ENCODE measurements at places on chromosomes 2 and 18.

DNA sequence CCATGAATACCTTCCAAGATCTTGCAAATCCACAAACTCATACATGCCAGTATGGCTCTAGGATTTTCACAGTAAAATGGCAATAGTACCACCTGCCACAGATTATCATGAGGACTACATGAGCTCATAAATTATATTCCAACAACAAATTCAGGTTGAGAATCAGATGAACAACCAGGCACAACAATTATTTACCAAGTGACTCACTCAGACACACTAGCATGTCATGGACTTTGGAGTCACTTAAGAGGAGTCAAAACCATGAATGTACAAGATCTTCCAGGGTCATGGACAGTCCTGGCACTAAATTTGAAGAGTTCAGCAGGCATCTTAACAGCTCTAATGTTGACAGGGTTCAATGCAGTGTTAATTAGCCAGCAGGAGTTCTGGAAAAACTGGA is 34.4 kb upstream of the BZW1 start:
- DNase-seq: no peak

DNA sequence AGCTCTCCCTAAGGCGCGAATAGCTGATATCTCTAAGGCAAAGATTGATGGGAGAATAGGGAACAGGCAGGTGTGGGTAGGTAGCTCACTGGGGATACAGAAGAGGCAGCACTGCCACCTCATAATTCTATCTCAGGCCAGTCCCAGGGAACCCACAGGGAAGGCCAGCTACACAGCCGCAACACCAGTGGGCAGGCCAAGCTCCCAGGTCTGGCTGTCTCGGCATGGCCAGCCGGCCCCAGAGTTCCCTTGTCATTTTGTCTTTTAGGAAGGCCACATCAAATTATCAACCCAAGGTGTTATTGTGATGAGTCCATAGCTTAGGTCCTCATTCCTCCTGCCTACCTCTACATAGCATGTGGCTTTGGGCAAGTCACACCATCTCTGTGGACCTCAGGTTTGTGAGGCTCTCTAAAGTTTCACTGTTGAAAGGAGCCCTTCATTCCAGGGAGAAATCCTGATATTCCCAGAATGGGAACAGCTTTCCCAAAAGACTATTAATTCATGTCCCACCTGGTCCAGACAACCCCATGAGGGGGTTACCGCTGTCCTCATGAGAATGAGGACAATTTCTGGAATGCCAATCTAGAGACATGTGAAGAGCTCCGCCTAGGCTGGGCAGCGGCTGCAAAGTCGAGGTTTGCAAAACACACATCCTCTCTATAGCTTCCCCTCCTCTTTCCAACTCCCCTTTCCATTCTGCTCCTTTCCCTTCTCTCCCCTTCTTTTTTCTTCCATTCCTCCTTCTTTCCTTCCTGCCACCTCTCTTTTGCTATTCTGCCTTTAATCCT is 287.1 kb upstream of the ID2 start:
- DNase-seq: no peak

GRCh38 chr18:59052965-59053820 is 86.5 kb upstream of the SEC11C start:
- DNase-seq: no peak

DNA sequence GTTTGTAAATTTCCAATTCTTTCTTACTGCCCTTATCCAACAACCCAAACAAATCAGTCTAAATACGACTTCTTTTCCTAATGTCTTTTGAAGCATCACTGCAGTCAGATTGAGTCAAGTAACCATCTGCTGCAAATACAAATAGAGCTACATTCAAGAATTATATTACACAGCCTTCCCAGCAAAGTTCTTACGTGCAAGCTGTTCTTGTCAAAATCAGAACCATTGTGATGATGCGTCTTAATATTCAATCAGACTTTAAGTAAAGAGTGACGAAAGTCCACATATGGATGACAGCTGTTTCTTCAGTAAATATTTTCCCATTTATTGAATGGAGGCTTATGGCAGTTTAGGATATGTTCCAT is 943.8 kb downstream of the LRP1B start:
- DNase-seq: no peak

DNA sequence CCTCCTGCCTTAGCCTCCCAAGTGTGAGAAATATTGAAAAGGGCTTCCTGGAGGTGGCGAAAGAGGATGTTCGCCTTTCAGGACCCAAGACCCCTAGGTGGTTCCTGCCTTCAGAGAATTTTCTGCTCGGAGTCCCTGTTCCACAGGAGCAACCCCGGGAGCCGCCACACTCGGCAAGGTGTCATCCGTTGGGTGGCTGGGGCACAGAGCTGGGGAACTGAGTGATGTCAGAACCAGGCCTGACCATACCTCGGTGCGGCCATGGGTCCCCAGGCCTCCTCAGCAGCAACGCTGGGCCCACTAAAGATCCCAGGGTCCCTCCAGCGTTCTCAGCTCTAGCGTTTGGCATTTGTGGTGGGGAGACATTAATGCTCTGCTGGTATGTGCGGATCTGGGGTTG is 23.7 kb upstream of the TAF1B start:
- DNase-seq: no peak
